ENCODE measurements at places on chromosomes 12 and 14.

GRCh38 chr14:54798465-54799124 lies 104.0 kb downstream of the GCH1 start:
- DNase-seq: no peak

DNA sequence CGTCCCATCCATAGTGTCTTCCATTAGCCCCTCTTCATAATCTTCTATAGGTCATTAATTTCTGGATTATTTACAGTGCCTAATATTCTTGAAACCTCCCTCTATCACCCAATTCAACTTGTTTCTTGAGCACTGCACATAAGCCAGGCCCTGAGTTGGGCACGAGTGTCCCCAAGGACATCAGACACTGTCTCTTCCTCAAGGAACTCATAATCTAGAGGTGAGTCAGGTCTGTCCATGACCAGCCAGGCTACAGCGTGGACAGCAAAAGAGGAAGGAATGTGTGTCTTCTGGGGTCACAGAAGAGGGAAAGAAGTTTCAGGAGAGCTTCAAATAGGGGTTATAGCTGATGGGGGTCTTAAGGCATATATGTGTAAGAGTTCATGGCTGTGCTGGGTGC lies 12.5 kb downstream of the SPTB start:
- no peak for DNase-seq

- DNase-seq: no peak
Measured at GRCh38 chr12:25529738-25530137, 23.3 kb downstream of the LMNTD1 start.

DNA sequence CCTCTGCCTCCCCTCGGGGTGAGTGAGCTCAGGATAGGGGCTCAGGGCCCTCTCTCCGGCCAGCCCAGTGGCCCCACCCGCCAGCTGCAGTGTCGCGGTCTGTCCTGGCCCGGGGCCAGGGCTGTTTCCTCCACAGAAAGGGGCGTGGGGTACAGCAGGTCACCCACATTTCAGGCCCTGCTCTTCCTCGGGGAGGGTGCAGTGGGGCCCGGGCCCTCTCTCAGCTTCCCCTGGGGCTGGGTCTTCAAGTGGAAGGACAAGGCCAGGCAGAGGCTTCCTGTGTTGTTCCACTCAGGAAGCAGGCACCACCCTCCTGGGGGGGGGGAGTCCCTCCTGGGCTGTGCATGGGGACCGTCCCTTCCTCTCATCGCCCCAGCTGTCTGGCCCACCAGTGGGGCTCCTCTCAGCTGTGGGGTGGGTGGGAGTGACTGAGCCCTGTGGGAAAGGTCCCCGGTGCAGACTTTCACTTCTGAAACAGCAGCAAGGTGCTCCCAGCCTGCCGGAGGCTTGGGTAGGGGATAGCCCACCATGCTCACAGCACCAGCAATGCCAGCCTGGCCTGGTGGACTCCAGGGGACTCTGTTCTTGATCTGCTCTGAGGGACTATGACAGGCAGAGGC lies 3.7 kb downstream of the GPR132 start:
- DNase-seq: no peak

GRCh38 chr12:120873226-120873625 lies 30.9 kb downstream of the SPPL3 start:
- DNase-seq: no peak

DNA sequence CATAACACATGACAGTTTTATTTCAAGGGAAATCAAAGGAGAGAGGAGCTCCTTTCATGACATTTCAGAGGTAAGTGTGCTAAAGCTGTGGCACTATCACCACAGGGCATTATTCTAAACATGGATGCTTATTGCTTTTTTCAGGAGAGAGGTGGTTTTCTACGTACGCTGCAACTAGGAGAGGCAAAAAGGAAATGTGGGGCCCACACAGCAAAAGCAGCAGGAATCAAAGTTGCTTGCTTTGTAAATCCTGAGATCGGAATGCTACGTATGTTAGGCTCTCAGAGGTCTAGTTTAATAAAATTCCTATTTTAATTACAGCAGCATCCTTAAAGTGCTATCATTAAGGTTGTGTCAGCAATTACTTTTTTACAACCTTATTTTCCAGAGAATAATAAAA lies 55.0 kb upstream of the GRIP1 start:
- DNase-seq: no peak

DNA sequence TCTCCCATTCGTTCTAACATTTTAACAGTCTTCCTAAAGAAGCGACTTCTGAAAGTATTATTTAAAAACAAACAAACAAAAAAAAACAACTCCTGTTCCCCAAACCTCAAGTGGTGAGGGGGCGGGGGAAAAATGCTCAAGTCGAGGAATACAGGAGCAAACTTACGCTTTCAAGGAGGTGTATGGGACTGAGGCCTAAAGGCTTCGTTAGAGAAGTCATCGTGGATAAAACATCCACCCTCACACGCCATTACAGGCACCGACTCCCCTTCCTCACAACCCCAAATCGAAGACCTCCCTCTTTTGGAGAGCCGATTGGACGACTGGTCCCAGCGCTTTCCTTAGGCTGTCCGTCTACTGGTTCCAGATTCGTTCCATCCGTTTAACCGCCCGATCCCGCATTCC lies 693 bp downstream of the CBX5 start:
- DNase-seq: no peak

DNA sequence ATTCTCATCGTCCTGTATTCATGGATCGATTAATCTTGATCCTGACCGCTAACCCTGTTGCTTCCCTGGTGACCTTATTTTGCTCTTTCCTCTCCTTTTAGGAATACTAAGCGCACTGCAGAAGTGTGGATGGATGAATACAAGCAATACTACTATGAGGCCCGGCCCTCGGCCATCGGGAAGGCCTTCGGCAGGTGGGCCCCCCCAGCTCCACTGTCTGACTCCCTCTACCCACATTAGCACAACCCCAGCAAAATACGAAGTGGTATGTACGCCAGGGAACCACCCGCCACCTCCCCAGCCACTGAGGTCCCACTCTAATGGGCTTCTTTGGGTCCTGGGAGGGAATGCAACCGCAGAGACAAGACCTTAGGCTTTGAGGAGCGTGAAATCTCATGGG lies 58.7 kb downstream of the ERH start:
- no peak for DNase-seq

- no peak for DNase-seq
Measured at GRCh38 chr12:100926669-100927248, 132.2 kb downstream of the ANO4 start.

DNA sequence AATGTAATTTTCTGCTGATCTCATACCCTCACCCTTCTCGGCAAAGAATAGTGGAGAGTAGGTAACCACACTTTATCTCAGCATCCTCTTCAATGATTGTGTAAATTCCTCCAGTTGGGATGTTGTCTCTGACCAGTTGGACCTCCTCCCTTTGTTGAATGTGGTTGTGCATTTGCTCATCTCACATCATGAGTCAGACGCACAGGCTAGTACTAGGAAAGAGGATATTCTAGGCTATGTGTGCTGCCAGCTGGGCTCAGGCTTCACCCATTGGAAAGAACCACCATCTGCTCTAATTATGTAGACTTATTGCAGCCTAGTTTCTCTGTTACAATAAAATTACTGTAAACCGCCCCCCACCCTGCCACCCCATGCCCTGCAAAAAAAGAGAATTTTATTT lies 90.3 kb downstream of the LMO3 start:
- DNase-seq: no peak

DNA sequence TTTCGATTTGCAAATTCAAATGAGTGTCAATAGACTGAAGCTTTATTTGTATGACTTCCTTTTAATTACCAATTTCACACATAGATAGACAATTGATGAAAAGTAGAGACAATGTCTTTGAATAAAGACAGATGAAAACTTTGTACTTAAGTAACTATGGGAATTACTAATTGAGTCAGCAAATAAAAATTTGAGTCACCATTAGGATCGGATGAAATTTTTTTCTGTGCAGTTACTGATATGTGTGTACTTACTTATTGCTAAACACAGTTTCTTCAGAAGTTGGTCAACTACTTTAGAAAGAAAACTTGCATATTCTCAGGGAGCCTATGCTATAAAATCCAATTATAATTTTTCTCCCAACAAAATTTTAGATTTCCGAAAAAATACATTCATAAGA lies 224.9 kb upstream of the SLC16A7 start:
- DNase-seq: no peak
